NCI-H774 (cell line): ENCODE measurements at places on chromosomes 2 and 18.

DNA sequence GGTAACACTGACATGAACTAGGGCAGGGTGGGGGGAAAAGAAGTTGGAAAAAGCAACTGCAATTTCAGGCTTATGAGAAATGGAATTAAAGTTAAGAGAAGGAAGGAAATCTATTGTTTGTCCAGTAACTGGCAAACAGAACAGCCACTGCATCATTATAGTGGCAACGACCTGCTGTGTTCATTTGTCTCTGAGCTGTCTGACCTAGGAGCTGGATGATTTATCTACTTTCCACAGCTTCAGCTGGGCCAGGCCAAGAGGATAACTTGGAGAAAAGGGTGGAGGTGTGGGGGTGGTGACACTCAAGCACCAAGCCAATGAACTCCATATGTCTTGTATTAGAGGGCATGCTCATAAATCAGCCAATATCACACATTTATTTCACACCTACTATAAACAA, 291.5 kb upstream of the KLHL29 start:
- DNase-seq = peak; percentile 56

- DNase-seq = no peak
Observed at GRCh38 chr18:11387880-11388279, 221.5 kb upstream of the SLC35G4 start.

DNA sequence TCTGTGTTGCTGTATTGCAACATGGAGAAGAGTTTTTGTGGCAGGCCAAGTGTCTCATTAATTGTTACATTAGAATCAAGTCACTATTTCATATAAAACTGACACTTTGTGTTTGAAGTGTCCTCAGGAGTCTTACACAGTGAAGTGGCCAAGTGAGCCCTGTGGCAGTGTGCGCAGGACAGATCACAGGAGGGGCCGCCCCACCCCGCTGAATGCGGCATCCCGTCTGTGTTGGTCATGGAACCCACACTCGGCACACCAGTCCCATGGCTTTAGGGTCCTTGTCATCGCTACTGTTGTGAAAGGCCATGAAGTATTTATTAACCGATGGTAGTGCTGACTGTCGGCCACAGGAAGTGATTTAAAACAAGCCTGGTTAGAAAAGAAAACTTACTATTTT, 144.7 kb upstream of the NFATC1 start:
- no peak for DNase-seq

DNA sequence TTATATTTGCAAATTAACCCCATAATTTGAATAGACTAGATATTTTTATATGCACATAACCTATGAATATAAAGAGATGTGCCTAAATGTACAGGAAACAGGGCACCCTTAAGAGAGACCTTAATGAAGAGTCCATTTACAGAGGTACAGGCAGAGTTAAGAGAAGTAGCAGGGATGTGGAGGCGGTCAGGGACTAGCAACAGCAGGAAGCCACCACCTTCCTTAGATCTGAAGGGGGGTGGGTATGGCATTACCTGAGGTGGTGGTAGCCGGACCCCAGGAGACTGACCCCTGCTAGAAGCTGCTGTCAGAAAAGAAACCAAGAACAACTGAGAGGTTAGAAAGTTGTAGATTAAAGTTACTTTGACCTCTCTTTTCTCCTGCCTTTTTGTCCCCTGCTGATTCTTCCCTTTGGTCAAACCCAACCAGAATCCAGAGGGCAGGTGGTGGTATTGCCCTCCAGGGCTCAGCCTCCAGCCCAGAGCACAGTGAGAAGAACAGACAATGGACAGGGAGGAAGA, 24.9 kb upstream of the ATG16L1 start:
- DNase-seq = no peak

DNA sequence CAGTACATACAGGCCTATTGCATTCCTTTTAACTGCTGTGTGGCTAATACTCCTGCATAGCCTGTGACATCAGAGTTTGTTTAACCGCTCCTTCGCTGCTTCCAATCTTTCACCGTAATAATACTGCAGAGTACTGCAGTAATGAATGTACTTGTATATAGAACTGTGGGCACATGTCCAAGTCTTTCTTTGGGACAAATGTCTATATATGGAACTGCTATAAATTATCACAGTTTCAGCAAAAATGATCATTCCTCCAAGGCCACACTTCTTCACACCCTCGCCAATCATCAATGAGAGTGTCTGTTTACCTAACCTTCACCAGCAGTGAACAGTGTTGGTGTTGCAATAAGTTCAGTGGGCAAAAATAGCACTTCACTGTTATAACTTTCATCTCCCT, 230.4 kb downstream of the SP3 start:
- DNase-seq = no peak

DNA sequence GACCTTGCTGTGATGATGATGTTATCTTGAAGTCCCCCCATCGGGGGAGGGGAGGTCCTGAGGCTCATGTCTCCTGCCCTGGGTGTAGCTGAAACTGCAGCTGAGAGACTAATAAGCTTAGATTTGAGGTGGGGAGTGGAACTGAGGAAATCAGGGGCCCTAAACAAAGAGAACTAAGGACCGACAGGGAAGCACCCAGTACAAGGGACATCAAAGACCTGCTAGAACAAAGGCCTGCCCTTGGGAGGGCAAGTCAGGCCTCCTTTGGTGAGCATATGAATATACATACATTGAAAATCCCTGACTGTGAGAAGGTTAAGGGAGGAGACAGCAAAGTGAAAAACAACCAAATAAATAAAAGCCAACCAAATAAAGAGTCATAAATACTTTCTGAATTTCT, 1132.5 kb upstream of the CELF4 start:
- DNase-seq = no peak

- no peak for DNase-seq
Observed at GRCh38 chr2:189285349-189285748, 105.8 kb upstream of the COL5A2 start.

GRCh38 chr2:240394549-240394948, 40.9 kb upstream of the GPC1 start:
- DNase-seq = no peak

- DNase-seq = no peak
Observed at GRCh38 chr18:5611221-5611620, 67.4 kb upstream of the EPB41L3 start.

DNA sequence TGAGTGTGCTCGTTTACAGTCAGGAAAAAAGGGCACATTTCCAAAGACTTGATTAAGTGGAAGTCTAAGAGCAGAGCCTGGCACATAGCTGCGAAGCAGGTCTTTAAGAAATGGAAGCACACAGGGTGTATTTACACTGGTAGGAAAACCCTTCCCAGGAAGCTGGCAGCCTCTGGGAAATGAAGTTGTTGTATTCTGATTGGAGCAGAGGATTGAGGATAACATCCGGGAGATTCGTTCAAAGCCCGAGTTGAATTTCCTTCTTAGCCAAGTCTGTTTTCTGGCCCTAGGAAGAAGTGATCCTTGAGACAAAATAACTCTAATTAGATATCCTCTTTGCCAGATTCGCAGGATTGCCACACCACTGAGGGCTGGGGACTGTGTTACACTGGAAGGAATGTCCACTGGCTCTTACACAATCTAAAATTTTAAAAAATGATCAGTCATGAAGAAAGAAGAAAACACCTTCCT, 75.9 kb downstream of the ITGB1BP1 start:
- DNase-seq = no peak

DNA sequence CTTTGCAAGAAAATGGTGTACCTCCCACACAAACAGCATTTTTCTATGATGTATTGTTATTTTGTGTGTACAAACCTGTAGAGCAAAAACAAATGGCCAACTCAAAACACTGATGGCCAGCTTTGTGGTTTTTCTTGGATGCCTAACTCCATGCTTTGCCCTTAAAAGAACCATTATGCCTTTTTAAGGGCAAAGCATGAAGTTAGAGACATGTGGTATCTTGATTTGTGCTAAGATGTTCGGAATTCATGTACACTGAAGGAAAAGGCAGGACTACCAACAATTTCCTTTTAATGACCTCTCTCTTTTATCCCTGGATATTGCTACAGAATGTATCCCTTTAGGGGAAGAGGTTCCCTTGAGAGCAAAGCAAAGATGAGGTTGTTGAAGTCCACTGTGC, 273.6 kb downstream of the SCG2 start:
- no peak for DNase-seq
